NCI-H446 (cell line): ENCODE measurements at places on chromosomes 1 and 21.

- peak; percentile 71 for DNase-seq
Observed at GRCh38 chr1:77039739-77040138, 172.5 kb downstream of the ST6GALNAC5 start.

DNA sequence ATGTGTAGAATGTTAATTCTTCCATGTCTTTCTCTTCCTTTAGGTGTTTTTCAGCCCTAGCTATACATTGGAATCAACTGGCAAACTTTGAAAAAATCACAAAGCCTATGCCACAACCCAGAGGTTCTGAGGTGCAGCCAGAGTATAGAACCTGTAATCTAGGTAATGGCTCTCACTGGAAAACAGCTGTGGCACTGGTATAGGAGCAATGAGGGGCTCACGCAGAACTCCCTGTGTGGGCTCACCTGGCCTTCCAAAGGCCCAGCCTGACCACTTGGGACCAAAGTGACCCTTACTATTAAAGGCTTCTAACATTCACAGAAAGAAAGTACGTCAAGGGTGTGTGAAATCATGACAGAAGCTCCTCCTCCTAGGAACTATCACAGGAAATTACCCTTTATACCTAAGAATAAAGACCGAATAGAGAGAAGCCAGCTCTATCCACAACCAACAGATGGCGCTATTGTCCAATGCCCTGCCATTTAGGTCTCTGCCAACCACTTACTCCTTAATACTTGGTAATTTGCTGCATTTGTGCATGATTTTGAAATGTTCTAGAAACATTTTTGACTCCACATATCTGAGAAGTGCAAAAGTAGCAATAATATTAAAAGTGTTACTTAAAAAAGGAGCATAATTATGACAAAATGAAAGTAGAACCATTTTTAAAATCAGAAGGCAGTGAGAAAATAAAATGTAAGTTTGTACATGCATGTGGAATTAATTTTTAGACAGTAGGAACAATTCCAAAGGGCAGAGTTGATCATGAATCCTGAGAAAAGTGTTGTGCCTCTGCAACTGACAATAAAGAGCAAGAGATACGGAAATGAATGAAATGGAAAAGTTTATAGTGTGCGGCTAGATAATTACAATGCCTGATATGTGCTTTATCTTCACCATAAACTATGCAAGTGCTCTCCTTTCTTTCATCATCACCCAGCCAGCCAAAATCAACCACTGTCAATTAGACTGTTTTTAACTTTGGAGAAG, 93.1 kb upstream of the HAO2 start:
- peak; percentile 64 for DNase-seq

GRCh38 chr1:234490793-234491479, 12.0 kb upstream of the TARBP1 start:
- DNase-seq, result no peak

DNA sequence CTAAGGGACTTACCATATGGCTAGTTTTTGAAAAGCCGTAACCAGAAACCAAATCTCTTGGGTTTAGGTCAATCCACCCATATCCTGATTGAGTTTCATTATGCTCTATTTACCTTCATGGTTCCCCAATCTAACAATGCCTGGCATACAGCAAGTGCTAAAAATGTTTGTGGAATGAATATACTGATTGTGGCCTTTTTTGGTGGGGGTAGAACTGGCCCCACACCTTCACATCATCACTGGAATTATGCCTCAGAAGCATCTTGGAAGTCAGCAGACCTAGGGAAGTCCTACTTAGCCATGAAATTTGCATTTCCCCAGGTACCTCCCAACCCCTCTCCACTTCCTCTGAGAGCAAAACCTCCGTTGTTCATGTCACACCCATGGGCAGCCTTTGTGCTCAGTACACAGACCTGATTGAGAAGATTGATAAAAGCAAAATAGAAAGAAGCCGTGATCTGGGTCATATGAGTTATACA, 17.8 kb upstream of the SLAMF1 start:
- DNase-seq, result no peak

DNA sequence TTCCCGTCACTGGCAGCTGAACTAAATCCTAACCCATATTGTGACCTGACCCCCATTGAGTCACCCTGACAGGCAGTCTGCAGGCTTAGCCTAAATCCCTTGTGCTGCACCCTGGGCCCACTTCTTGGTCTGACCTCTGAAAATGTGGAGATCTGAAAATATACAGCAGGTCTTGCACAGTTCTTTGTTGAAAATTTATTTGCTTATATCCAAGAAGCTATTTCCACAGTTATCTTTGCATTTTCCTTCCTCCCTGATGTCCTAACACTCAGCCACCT, 87.1 kb downstream of the BCAR3 start:
- no peak for DNase-seq

DNA sequence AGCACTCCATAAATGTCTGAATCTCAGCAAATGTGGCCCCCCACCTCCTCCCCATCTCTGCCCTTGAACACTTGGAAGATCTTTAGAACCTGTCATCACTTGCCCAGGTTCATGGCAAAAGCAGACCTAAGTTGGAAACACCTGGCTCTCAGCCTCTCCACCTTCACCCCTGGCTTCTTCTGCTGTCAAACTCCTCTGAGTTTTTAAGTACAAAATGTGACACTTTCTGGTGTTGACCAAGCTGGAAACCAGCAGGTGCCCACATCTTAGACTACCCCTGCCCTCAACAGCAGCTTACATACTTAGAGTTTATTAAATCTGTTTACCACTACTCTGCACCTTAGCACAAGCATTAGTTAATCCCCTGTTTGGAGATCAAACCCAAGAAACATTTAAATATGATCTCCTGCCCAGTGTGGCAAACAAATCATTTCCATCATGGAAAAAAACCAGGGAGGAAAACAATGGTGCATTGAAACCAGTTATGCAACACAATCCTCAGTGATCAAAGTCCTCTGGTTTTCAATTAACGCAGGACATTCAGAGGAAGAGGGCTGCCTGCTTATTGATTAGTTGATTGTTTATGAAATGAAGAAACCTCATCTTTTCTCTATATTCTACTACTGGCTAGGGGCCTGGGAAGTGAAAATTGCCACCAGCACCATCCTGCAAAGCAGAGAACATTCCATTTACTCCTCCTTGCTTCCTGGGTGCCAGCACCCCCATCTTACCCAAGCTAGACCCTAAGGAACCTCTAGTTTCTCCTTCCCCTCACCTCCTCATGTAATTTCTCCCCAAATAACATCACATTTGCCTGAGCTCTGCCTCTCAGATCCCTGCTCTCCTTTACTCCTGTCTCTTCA, 139.4 kb upstream of the RAB4A start:
- DNase-seq, result no peak

DNA sequence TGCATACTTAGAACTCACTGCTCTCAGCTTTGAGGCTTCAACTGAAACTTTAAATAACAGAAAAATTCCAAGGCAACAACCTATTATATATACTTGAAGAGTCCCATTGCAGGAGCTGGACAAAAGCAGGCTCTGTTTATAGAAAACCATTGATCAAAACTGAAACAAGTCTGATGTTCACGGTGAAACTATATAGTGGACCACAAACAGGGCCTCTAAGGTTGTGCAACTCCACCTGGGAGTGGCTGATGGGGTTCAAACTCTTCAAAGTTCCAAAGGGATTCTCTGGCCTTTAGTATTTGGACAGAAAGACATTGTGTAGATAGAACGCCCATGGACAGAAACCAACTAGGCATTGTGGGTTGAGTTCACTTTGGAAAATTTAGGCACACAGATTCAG, 140.3 kb downstream of the ZC3H11B start:
- DNase-seq, result no peak

GRCh38 chr1:15662477-15662876, 21.6 kb upstream of the PLEKHM2 start:
- no peak for DNase-seq
